ENCODE measurements at places on chromosomes 16 and 17.
A peak's percentile ranks its signal among the peaks of the same experiment; 100 is the strongest.

GRCh38 chr17:8857919-8858318, 9.6 kb downstream of the PIK3R6 start:
- DNase-seq, result no peak

GRCh38 chr17:82602487-82602886, 45.8 kb downstream of the WDR45B start:
- no peak for DNase-seq

DNA sequence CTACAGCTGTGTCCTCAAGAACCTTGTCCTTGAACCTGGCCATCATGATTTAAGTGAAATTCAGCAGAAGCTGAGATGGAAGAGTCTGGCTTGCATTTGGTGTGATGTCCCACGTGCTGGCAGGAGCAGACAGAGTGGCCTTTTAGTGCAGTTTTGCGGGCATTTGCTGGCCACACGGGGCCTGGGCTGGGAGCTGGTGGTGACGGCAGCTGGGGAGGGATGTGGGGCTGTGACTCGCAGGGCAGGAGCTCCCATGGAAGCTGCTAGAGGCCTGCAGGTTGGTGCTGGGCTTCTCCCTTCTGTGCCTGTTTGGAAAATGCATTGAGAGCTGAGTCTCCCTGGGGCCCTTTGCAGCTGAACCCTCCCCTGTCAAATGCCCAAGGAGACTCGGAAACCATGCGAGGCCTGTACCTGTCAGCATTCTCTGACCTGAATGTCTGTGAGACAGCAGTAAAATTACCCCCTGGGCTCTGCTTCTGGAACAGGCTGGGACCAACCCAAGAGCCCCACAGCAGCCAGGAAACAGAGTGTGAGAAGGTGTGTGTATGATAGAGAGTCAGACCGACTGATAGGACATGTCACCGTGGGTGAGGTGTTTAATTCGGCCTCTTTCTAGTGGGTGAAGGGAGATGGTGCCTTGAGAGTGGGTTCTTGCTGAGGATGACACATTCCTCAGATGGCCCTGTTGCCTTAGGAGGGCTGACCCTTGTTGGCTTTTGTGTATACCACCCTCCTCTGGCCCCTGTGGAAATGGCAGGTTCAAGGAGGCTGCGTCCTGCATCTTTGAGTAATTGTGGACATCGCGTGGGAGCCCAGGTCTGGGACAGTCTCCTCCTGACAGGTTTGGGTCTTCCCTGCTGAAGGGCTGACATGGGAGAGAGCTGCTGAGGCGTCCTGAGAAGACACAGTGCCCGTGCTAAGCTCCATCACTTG, 145.5 kb downstream of the MSI2 start:
- no peak for DNase-seq

- no peak for DNase-seq
Measured at GRCh38 chr17:29090750-29091605, 48.0 kb downstream of the PIPOX start.

- DNase-seq, result no peak
Measured at GRCh38 chr17:71521724-71522123, 599.1 kb upstream of the SOX9 start.

- no peak for DNase-seq
Measured at GRCh38 chr17:59421722-59422121, 90.3 kb downstream of the YPEL2 start.

DNA sequence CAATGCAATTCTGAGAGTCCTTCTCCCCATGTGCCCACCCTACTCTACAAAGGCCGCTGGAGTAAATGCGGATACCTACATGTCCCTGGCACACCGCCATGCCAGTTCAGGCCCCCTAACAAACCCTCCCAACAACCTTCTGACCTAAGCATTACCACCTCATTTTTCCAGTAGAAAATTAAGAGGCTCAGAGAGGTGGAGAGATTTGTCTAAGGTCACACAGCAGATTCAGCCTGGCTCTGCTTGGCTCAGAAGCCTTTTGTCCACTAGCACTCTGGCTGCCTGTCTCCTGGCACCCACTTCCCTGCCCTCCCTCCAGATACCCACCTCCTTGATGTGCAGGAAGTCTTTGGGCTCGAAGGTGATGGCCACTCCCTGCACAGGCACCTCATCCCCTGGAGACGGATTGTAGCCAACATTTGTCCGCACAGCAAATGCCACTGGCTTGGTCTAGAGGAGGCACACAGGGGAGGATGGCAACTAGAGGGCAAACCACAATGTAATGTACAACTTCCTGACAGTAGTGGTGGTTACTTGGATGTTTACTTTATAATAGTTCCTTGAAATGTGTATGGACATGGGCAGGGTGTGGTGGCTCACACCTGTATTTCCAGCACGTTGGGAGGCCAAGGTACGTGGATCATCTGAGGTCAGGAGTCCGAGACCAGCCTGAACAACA, 10.2 kb downstream of the CACNB1 start:
- no peak for DNase-seq

DNA sequence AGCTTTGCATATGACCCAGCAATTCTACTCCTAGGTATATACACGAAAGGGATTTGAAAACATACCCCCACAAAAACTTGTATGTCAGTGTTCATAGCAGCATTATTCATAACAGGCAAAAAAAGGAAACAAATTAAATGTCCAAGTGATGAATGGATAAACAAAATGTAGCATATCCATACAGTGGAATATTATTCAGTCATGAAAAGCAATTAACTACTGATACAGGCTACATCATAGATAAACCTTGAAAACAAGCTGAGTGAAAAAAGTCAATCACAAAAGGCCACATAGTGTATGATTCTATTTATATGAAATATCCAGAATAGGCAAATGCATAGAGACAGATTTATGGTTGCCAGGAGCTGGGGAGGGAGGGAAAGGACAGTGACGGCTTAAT, 676 bp downstream of the EME1 start:
- DNase-seq, result no peak

GRCh38 chr17:57999496-58000017, 7.5 kb downstream of the SRSF1 start:
- DNase-seq, result no peak

DNA sequence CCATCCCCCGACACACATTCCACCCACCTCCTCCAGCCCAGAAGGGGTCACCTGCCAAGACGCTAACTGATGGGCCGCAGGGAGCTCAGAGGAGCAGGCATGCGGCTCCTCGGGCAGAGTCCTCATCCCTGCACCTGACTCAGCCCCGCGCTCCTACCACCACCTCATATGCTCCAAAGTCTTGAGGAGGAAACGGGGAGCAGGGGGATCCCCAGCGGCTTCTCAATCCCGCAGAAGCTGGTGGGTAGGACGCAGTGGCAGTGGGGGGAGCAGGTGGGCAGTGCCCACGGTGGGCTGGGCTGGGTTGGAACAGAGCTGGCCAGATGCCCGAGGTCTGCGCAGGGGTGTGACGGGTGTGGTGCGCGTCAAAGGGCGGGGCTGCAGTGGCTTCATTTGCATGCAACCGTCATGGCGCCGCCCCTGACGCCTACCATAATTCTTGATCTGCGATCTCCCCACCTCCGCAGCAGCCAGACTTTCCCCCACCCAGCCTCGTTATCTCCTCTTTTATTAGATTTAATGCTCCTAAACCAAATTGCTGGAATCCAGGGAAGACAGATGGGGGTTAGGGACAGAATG, 39.0 kb upstream of the EMP2 start:
- DNase-seq, result no peak

DNA sequence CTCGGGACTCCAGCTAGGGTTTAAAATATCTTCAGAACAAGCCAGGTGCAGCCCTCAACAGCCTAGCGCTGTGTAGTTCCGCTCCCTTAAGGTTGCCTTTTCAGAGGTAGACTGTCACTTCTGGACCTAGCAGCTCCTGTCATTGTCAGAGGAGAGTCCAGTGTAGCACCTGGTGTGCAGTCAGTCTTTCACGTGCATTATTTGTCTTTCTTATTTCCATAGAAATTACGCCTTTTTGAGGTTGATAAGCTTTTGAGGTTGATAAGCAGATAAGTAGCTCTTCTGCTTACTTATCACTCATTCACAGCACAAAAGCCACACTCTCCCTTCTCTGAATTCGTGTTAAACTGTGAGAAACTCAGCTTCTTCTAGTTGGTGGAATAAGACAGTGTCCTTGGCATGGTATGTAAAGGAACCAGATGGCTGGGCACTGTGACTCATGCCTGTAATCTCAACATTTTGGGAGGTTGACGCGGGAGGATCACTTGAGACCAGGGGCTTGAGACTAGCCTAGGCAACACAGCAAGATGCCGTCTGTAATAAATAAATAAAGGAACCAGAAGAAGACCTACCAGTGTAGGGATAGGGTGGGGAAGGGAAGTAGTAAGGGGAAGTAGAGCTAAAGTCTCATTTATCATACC, 10.2 kb downstream of the EEF2K start:
- no peak for DNase-seq

GRCh38 chr17:10702574-10702973, 5.2 kb downstream of the ADPRM start:
- DNase-seq, result no peak

DNA sequence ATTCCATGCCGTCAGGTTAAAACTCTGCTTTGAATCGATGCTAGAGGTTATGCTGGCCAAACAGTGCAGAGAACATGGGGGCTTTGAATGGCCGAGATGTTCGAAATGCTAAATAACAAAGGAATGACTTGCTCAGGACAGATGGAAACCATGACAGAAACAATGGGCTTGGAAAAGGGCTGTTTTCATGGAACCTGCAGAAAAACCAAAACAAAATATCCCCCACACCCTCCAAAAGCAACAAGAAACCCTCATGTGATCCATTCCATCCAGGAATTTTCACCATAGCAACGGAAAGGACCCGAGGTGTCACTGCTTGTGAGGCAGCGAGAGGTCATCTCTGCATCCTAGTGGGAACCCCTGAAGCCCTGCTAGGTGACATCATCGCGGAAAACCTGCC, 25.5 kb downstream of the GPRC5B start:
- no peak for DNase-seq

DNA sequence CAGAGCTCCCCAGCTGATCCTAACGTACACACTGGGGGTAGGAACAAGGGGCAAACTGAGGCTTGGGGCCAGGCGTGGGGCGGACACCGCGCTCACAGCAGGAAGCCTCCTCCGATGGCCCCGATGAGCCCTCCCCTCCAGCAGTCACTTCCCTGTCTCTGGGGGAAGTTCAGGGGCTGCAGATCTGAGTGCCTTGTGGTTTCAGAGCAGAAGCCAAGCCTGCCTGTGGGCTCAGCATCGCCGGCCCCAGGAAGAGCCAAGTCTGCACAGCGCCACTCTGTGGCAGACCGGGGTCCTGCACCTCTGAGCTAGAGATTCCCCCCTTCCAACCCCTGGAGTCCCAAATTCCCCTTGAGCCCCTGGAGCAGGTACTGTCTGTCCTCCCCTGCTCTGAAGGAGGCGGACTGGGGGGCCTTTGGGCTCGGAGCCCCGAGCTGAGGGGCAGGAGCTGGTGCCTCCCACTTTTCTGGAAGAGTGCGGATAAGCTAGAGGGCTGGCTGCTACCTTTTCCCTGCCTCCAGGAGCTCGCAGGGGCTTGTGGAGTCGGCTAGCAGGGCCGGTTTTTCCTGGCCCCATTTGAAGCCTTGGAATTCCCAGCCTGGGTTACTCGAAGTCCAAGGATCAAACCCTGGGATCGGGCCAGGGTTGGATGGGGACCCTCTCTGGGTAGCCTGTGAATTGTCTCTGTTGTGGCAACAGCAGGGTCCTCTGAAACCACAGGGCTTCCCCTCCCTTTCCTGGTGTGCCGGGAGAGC, 2.9 kb downstream of the GSE1 start:
- no peak for DNase-seq

- peak; percentile 78 for DNase-seq
Measured at GRCh38 chr17:7716901-7717755, at the start of gene DNAH2. Gene DNAH2 (plus strand): TSS chr17:7717744. CDS start chr17:7719735, 1,991 bp downstream.

DNA sequence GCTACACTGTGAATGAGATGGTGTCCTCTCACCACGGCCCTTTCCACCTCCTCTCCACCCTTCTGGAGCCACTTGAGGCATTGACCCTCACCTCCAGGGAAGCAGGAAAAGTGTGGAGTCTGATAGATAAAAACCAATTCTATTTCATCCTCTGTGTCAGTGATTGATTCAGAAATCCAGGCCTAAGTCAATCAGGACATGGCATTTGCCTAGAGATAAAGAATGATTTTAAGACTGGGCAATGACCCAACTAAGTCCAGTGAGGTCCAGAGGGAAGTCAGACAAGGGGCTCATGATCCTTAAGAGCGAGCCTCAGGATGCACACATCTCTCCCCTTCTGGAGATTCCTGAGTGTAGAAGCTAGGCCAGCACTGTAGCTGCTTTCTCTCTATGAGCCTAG, 41.1 kb upstream of the TNRC6A start:
- no peak for DNase-seq

- no peak for DNase-seq
Measured at GRCh38 chr16:70614208-70614951, 32.0 kb upstream of the IL34 start.

DNA sequence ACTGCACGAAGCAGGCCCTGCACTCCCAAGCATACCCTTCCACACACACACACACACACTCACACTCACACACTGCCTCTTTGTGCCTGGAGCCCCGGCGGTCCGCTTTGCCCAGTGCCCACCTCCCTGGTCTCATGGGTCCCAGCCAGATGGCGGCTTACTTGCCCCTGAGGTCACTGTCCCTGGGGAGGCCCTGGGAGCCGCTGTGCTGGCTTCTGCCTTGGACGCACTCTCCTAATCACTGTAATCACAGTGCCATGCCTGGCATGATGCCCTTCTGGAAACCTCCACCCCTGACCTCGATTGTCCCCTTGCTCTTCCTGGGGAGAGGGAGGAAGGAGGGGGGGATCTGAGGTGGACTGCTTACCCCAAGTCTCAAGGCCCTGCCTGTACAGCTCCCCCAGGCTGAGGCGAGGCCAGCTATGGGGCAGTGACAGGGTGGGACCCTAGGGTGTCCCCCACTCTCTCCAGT, 36.0 kb downstream of the ARHGAP23 start:
- DNase-seq, result no peak

DNA sequence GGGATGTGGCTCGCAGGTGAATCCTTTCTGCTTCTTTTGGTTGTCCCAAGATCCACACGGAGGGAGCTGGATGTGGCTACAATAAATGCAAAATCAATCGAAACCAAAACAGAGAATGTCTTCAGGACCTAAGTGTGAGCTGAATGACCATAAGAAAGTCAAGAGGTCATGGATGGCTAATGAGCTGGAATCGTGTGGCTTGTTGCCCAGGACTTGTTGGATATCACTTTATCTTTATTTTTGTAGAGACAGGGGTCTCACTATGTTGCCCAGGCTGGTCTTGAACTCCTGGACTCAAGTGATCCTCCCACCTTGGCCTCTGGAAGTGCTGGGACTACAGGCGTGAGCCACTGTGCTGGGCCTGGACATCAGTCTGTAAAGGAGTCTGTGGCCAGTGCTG, 326.8 kb upstream of the N4BP1 start:
- no peak for DNase-seq

GRCh38 chr17:2749784-2750181, 331 bp upstream of the CCDC92B start:
- DNase-seq, result no peak

DNA sequence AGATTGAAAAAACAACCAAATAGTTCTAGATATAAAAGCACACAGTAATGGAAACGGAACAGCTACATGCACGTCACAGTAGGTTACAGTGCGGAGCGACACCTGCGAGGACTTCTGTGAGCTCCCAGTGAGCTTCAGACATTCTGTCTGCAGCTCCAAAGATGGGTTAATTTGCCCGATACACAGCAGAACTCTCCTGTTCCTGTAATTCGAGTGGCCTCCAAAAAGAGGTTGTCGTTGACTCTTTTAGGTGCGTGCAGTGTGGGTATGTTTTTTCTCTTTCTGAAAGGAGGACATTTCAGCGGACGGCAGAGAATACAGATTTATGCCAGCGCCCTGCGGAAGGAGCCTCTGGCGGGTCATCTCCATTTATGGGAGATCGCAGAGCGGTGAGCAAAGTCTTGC, 2.9 kb downstream of the OR1F1 start:
- DNase-seq, result no peak
